ENCODE measurements at places on chromosomes 2 and 18.

DNA sequence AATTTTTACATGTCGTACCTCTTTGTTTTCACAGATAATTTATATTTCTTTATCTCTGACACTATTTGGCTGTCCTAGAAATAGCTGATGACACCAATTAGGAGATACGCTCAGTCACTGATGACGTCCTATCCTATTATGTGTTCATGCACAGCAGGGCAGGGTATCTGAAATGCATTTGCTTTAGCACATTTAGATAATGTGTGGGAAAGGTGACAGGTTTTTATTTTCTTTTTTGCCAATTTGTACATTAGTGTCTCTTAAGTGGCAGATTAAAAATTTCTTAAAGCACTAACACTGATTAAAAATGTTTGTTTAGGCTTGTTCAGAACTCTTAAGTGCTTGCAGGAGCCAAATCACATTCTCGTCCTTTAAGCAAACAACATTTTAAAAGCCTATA is 39.7 kb downstream of the CDC42EP3 start:
- DNase-seq = no peak

DNA sequence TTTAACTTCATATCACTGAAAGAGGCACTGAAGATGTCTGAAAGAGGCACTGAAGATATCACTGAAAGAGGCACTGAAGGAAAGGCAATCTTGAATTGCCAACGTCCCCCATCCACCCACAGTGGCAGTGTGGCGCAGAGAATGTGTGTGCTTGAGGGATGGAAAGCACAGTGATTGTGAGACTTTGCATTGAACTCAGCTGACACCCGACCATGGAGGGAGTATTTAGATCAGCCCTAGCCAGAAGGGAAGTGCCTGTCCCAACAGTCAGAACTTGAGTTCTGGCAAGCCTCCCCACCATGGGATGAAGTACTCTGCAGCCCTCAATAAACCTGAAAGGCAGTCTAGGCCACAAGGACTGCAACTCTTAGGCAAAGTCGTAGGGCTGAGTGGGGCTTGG is 33.8 kb downstream of the MAP4K3 start:
- no peak for DNase-seq

- no peak for DNase-seq
Observed at GRCh38 chr2:126913329-126913728, 14.6 kb downstream of the TEX51 start.

GRCh38 chr18:61337527-61337926 is 4.3 kb downstream of the CDH20 start:
- DNase-seq = no peak

DNA sequence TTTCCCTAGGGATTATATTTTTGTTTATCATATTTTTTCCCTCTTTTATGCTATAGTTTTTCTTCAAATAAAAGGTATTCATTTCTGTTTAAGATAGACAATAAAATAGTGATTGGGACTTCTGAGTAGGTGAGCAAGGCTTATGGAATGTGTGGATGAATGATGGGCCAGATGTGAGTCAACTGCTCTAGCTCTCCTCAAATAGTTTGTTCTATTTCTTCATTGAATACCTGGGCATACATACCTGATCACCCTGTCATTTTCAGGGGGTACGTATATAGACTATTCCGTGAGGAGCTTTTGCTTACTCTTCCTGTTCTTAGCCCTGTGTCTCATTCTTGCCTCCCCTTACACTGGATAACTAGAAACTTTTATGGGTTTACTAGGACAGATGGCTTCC is 41.9 kb downstream of the BABAM2 start:
- no peak for DNase-seq

DNA sequence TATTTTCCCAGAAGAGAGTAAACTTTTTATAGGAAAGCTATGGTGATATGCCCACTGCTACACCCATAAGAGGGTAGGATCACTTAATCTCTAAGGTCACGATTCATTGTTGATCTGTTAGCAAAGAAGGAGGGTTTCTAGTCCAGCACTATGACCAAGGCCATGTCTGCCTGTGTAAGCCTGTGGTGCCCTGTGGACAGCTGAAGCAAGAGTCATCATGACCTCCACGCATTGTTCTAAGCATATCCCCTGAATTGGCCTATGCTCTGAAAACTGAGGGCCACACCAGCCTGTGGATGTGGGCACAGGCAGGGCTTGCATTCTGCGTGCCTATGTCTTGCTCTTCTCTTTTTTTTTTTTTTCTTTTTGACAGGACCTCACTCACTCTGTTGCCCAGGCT is 89.8 kb upstream of the SMIM21 start:
- no peak for DNase-seq

DNA sequence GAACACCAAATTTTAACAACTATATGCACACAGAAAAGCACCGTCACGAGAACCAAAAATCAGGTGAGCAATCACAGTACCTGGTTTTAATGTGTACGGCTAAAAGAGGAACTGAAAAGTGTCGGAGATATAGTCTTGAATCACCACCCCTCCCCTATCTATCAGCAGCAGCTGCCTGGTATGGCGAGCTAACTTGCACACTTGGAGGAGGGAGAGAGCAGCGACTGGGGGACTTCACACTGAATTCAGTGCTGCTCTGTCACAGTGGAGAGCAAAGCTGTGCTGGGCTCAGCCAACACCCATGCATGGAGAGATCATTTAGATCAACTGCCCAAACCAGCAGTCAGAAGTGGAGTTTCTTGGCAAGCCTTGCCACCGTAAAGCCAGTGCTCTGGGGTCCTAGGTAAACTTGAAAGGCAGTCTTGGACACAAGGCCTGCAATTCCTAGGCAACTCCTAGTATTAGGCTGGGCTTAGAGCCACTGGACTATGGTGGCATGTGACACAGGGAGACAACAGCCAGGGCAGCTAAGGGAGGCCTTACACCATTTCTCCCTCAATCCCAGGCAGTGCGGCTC is 89.2 kb upstream of the CD226 start:
- DNase-seq = no peak

- no peak for DNase-seq
Observed at GRCh38 chr2:172775319-172775718, 39.7 kb downstream of the RAPGEF4 start.

GRCh38 chr2:71220743-71221142 is 6.2 kb downstream of the PAIP2B start:
- DNase-seq = no peak

GRCh38 chr2:238228700-238229099 is 11.1 kb downstream of the HES6 start:
- no peak for DNase-seq

GRCh38 chr2:111227716-111228141 is 107.0 kb downstream of the BCL2L11 start:
- DNase-seq = no peak

GRCh38 chr2:44895061-44895460 is 46.4 kb upstream of the SIX3 start:
- no peak for DNase-seq

- DNase-seq = no peak
Observed at GRCh38 chr2:118464046-118464445, 375.8 kb downstream of the INSIG2 start.

DNA sequence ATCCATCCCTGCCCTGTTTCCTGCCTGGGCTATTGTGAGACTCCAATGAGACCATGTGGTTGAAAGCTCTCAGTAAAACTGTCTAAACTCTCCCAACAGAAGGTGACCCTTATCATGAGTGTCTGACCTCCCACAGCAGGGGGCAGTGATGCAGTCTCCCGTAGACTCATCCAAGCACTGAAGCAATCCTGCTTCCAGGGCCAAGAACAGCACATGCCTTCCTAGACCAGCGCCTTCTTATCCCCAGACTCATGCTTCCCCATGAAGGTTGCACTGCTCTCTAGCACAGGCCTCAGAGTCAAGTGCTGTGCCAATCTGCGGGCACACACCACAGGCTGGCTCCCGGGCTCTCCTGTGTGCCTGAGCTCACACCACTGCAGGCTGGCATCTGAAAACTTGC is 112.3 kb downstream of the TNS1 start:
- DNase-seq = no peak

- no peak for DNase-seq
Observed at GRCh38 chr2:130949954-130950353, 113.2 kb downstream of the ARHGEF4 start.

GRCh38 chr18:57197261-57197660 is 50.4 kb downstream of the BOD1L2 start:
- no peak for DNase-seq

DNA sequence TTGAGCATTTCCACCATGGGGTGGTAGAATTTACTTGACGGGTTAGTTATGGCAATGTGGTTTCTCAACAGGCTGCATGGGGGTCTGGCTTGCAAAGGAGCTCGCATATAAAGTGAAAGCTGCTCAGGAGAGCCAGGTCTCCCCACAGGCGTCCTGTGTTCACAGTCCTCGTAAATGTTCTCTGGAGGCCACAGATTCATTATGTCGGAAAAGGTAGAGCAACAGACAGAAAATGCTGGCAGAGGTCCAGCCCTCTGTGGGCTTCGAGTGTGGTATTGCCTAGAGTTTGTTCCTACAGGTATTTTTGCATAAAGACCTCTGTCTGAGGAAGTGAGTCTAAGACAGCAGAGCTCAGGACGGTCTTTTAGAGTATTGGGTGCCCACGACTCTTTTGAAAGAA is 96.4 kb downstream of the CDCA7 start:
- DNase-seq = no peak

DNA sequence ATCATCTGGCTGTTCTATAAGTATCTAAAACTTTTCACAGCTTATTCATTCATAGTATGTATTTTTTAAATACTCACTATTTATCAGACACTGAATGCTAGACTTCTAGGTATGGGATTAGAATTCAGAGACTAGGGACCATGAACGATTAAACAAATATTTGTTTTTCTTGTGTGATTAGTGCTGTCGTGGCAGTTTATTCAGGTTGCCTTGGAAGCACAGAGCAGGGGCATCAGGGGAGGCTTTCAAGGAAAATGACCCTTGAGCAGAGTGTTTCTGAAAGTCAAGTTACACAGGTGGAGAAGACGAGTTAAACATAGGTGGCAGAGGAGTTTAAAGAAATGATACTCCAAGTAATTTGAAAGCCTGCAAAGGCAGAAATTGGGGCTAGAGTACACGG is 5.7 kb downstream of the SPOPL start:
- DNase-seq = no peak

GRCh38 chr2:110816404-110817365 is 84.3 kb downstream of the ACOXL start:
- DNase-seq = no peak

- DNase-seq = no peak
Observed at GRCh38 chr18:50896093-50896492, 17.2 kb downstream of the ME2 start.

DNA sequence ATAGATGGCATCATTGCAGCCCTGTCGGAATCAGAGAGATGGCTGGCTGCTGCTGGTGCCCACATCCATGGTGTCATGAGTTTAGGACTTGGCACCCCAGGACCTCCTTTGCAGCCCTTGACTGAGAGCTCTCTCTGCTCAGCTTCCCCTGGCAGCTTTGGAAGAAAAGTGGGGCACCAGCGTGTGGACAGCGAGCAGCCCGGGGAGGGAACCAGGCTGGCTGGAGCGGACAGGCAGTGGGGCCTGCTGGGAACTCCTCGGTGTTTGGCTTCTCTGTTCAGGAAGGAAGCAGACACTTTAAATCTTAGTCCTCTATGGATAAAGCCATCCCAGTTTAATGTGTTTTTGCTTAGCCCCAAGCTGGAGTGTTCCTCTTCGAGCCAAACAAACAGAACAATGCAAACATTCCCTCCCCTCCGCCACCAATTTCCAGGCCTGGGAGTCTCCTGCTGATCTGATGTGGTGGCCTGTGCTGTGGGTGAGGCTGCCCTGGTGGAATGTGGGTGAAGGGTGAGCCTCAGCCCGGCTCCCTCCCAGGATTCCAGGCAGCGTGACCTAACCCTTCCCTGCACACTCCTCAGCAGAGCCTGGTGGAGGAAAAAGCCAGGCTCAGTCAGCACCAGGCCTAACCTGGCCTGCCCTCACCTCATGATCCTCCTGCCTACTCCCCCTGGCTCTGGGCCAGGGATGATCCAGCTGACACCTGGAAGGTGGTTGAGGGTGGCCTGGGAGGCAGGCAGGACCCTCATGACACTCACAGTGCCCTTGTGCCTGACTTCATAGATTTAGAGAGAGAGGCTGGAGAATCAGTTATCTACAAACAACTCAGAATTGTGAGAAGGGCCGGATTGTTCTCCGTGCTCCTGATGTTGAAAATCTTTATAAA is 21.6 kb upstream of the ITGB6 start:
- DNase-seq = no peak

DNA sequence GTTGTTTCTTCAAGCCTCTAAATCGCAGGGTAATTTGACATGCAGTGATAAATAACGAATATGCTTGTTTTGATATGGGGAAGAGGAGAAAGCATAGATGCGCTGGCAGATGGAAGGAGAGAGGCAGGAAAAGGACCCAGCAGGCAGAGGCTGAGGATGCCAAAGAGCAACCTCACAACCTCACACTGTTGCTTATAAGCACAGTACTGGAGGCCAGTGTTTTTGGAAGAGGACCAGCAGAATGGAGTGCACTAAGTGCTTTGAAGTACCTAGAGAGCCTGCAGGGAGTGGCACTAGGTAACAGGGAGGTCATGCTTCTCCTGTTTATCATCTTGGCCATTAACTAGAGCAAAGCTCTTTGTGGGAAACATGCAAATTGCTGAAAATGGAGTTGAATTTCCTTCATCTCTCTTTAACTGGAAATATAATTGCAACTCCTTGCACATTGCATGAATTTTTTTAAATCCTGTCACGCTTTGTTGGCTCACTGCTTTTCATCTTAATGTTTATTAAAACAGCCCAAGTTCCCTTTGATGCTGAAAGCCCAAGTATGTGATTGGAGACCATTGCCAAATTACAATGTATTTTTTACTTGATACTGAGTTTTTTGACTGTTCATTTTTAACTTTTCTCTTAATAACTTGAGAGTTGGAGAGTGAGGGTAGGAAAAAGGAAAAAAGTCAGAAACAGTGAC is 236.4 kb downstream of the LRRTM1 start:
- DNase-seq = no peak

DNA sequence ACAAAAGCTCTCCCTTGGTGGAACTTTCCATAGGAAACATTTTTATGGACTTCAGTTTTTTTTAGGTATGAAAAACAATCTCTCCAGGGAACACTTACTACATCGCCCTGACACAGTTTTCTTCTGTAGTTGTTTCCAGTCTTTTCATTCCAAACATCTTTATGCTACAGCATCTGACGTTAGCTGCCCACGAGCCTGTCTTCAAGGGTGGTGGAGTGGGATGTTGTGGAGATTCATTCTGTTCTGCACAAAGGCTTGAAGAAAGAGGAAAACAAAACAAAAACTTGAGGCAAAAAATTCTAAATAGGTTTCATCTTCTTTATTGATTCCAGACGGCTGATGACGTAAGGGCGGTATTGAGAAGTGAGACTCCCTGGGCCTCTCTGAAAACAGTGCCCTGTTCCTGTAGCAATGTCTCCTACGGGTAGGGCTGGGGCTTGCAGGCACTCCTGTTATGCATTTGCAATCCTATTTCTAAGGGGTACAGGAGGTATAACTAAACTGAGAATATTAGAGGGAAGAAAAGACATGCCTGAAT is 375.0 kb downstream of the RNF144A start:
- no peak for DNase-seq

DNA sequence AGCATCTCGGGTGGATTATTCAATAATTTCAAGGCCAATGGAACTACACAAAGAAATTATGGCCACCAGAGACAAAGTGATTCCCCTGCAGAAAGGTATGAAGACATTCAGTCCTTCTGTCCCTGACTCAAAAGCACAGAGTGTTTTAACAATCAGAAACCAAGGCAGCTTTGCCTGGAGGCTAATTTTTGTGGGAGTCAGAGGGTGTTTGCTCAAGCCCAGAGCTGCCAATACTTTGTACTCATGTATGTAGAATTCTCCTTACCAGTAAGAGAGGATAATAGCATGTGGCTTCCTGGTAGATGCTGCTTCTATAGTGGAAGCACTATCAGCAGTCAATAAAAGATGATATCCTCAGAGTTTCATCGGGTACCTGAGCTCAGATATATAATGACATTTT is 178.4 kb downstream of the KCNE4 start:
- DNase-seq = no peak

- DNase-seq = no peak
Observed at GRCh38 chr18:77422974-77423867, 173.6 kb downstream of the GALR1 start.

All from hypothalamus (tissue), 51 donors.